ENCODE measurements at places on chromosomes 4 and X. TPM values are rescaled to one million over a fixed set of nuclear protein-coding genes. Genes with fewer than 3 reads are reported as not detected.

Gene BST1
- 1.0 TPM for total RNA-seq

Gene ARSD
- total RNA-seq = 16.0 TPM

Gene MAGEC1
- not detected for total RNA-seq

Gene SLC9B1
- 0.52 TPM for total RNA-seq

Gene CT45A1
- not detected for total RNA-seq

Gene LRAT
- not detected for total RNA-seq

Gene LCORL
- 29.8 TPM for total RNA-seq

Gene PPARGC1A
- total RNA-seq = 0.98 TPM

Gene TAF7L
- not detected for total RNA-seq

Gene TLL1
- total RNA-seq = not detected

Gene CPLX1
- not detected for total RNA-seq

Gene UGT8
- 0.13 TPM for total RNA-seq

Gene GDPD2
- not detected for total RNA-seq

Gene ATP6AP1
- total RNA-seq = 50.6 TPM

Gene CLDN2
- not detected for total RNA-seq

Gene EREG
- total RNA-seq = 4.1 TPM

Gene CFAP99
- not detected for total RNA-seq

Gene PDS5A
- total RNA-seq = 57.3 TPM

Gene HMX1
- not detected for total RNA-seq

Gene TCEAL7
- 61.0 TPM for total RNA-seq

Gene GPRASP2
- 12.6 TPM for total RNA-seq

Gene LRCH2
- total RNA-seq = not detected

Gene ENPEP
- total RNA-seq = 0.13 TPM

Gene OCIAD2
- 12.2 TPM for total RNA-seq

Gene MCUB
- total RNA-seq = 96.6 TPM

Gene IBSP
- not detected for total RNA-seq

Gene GC
- not detected for total RNA-seq

Gene PCSK1N
- 1.8 TPM for total RNA-seq

Gene TMPRSS11F
- not detected for total RNA-seq

Gene PAGE5
- total RNA-seq = not detected

Data from LHCN-M2 (cell line).